Astrocyte (in vitro differentiated cells and primary cell): ENCODE measurements at places on chromosomes 16 and 17. TPM values are rescaled to one million over a fixed set of nuclear protein-coding genes. Genes with fewer than 3 reads are reported as not detected.
A peak's percentile ranks its signal among the peaks of the same experiment; 100 is the strongest.

TLCD3B gene
- 1.4 and 1.9 TPM in 2 replicates for total RNA-seq

RBFOX1 gene
- 0.43 and 0.84 TPM in 2 replicates for total RNA-seq

ABR gene
- 70.9 and 85.0 TPM in 2 replicates for total RNA-seq

CNTNAP1 gene
- total RNA-seq = 11.4 and 16.4 TPM in 2 replicates

TBC1D28 gene
- total RNA-seq = not detected in 2 replicates

TERB1 gene
- total RNA-seq = 0.16 and 0.50 TPM in 2 replicates

ZG16B gene
- total RNA-seq = not detected in 2 replicates

OR1F1 gene
- total RNA-seq = 0.32 TPM in 1 of 2 replicates, not detected in the other

HBZ gene
- total RNA-seq = not detected in 2 replicates

EVPLL gene
- total RNA-seq = not detected in 2 replicates

DNA sequence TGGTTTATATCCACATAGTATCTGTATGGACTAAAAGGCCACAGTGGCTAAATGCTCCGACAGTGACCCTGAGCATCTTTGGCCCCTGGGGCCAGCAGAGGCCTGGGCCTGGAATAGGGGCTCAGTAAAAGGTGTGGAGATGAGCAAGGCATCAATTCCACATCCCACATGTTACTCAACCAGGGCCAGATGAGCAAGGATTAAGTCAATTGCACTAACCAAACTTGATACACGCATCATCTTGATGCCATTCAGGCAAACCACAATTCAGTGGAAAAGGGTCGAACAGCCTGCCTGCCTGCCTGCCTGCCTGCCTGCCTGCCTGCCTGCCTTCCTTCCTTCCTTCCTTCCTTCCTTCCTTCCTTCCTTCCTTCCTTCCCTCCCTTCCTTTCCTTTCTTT, 53.5 kb upstream of the DNAJA2 start:
- no peak for DNase-seq
- H3K4me3 ChIP-seq = no peak overlapping the region
- no peaks in the 10 kb centered on the region for H3K4me1 ChIP-seq

DNA sequence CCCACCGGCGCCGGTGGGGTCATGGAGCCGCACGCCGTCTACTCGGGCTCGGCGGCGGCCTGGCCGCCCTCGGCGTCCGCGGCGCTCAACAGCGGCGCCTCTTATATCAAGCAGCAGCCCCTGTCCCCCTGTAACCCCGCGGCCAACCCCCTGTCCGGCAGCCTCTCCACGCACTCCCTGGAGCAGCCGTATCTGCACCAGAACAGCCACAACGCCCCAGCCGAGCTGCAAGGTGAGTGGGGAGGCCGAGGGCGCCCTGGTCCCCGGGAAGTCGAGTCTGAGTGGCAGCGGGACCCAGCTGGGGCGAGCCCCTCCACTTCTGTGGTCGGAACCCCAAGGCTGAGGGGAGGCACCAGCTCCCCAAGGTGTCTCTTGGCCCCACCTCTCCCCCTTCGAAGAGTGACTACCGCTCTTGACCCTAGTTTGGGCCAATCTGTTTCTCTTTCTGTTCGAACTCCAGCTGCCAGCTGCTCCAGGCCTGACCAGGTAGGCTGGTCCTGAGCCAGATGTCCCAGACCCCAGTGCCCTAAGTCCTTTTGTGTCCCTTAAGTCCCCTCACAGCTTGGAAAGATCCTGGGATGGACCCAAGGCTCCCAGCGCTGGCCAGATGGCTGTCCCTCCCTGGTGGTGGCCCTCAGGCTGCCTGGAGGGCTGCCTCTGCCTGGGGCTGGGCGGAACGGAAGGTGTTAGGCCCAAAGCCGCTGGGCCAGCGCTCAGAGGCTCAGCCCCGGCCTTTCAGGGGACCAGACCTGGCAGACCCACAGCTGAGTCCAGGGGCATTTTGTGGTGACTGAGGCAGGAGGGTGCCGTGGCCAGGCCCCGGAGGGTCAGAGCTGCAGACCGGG, 1.2 kb downstream of the FOXF1 start:
- no peak for DNase-seq
- H3K4me3 ChIP-seq = peak overlapping the region; percentile 71
- H3K27ac ChIP-seq = peak overlapping the region; percentile 65
- H3K36me3 ChIP-seq = no peaks in the 10 kb centered on the region
- peaks cover 66% of the 10 kb centered on the region for H3K27me3 ChIP-seq
- H3K4me1 ChIP-seq = peaks cover 12% of the 10 kb centered on the region

DNA sequence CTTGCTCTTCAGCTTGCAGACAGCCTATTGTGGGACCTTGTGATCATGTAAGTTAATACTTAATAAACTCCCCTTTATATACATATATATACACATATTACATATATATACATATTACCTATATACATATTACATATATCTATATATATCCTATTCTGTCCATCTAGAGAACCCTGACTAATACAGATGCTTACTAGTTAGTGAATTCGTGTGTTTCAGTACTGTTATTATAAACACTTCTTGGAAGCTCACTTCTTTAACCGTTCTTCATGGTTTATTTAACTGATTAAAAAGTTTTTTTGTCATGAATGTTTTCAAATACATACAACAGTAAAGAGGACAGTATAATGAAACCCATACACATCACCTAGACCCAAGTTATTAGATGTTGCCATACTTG, 12.6 kb downstream of the ORC6 start:
- H3K36me3 ChIP-seq = peaks cover 3% of the 10 kb centered on the region
- DNase-seq = no peak

DNA sequence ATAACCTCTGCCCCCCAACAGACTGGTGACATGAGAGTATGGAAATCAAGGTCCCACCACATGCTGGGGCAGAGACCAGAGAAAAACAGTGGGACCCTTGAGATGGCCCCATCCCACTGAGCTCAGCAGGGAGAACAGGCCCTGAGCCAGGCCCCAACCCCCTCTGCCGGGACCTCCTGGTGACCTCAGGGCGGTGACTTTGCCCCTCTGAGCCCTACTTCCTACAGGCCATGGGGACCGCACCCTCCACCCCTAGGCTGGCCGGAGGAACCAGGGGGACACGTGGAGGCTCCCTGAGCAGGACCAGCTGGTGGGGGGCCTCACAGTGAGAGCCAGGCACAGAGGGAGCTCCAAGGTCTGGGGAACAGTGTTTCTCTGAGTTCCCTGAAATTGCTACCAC, 13.8 kb upstream of the SRRM2 start:
- no peak for DNase-seq
- no peak overlapping the region for H3K4me3 ChIP-seq
- H3K4me1 ChIP-seq = no peaks in the 10 kb centered on the region
- H3K27me3 ChIP-seq = no peaks in the 10 kb centered on the region
- no peak overlapping the region for H3K27ac ChIP-seq

- H3K4me3 ChIP-seq = no peak overlapping the region
- H3K36me3 ChIP-seq = no peaks in the 10 kb centered on the region
- no peak for DNase-seq
- no peak overlapping the region for H3K27ac ChIP-seq
- no peaks in the 10 kb centered on the region for H3K27me3 ChIP-seq
Observed at GRCh38 chr16:72073560-72074230, 10.7 kb downstream of the HPR start.

- no peaks in the 10 kb centered on the region for H3K36me3 ChIP-seq
- H3K4me3 ChIP-seq = no peak overlapping the region
- no peak for DNase-seq
Observed at GRCh38 chr17:74412581-74412980, 19.3 kb upstream of the GPRC5C start.

DNA sequence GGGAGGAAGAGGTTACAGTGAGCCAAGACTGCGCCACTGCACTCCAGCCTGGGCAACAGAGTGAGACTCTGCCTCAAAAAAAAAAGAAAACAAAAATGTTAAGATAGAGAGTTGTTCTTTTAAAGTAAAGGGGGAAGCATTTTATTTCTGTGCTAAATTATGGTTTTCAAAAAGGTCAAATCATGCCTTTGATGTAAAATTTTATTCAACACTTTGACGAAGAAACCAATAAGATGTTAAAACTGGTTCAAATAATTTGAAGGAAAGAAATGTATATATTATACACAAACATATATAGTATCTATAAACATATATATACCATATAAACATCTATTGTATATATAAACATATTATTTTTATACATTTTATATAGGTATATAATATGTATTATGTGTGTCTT, 43.4 kb upstream of the RPH3AL start:
- peaks cover 4% of the 10 kb centered on the region for H3K27me3 ChIP-seq
- H3K27ac ChIP-seq = no peak overlapping the region
- no peak overlapping the region for H3K4me3 ChIP-seq
- DNase-seq = no peak

- no peaks in the 10 kb centered on the region for H3K36me3 ChIP-seq
- peak; percentile 18 for DNase-seq
- H3K4me3 ChIP-seq = no peak overlapping the region
- H3K4me1 ChIP-seq = peaks cover 4% of the 10 kb centered on the region
- no peaks in the 10 kb centered on the region for H3K27me3 ChIP-seq
- H3K27ac ChIP-seq = no peak overlapping the region
Observed at GRCh38 chr17:38358586-38359513, 7.2 kb downstream of the SOCS7 start.

- H3K4me1 ChIP-seq = no peaks in the 10 kb centered on the region
- no peaks in the 10 kb centered on the region for H3K27me3 ChIP-seq
- no peak overlapping the region for H3K4me3 ChIP-seq
- peaks cover 6% of the 10 kb centered on the region for H3K36me3 ChIP-seq
- H3K27ac ChIP-seq = no peak overlapping the region
Observed at GRCh38 chr17:60652454-60653247, 25.0 kb upstream of the BCAS3 start.

GRCh38 chr17:172401-172800, 9.0 kb downstream of the DOC2B start:
- no peak for DNase-seq
- no peaks in the 10 kb centered on the region for H3K36me3 ChIP-seq
- peaks cover 17% of the 10 kb centered on the region for H3K27me3 ChIP-seq
- no peaks in the 10 kb centered on the region for H3K4me1 ChIP-seq

- no peaks in the 10 kb centered on the region for H3K27me3 ChIP-seq
- peaks cover 34% of the 10 kb centered on the region for H3K4me1 ChIP-seq
- DNase-seq = no peak
- H3K36me3 ChIP-seq = no peaks in the 10 kb centered on the region
- peak overlapping the region; percentile 45 for H3K27ac ChIP-seq
- no peak overlapping the region for H3K4me3 ChIP-seq
Observed at GRCh38 chr17:50954641-50955121, 88.5 kb upstream of the TOB1 start.

DNA sequence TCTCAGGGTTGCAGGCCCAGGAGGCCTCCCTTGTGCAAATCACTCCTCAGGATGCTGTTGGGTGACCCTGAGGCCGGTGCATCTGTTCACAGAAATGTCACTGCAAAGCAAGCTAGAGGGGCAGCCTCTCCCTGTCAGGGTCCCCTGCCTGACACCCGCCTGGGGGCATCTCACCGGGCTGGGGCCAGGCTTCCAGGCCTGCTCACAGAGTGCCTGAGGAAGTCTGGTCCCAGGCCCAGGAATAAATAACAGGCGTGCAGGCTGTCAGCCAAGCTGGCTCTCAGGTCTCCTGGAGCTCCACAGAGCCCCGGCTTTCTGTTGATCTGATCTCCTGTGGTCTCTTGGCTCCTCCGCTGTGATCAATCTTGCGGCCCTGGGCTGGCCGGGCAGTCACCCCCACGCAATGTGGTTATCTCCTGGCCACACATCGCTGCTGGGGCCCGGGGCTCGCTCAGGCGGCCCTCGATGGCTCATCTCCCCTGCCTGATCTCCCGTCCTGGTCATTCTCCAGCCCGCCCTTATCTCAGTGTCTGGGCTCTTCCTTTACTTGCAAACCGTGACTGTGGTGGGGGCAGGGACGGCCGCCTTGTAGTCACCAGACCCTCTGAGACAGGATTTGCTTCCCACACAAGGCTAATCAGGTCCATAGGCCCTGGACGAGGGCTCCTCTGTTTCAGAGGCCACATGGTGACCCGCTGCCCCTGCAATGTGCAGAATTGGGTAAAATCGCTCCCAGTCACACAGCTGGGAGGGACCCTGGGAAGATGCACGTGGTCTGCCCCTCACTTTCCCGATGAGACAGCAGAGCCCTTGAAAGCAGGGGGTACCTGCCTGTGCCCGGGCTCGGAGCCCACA, 231.2 kb upstream of the GSE1 start:
- no peaks in the 10 kb centered on the region for H3K27me3 ChIP-seq
- peak; percentile 81 for DNase-seq
- no peak overlapping the region for H3K27ac ChIP-seq

GRCh38 chr17:1324201-1324771, 44.8 kb downstream of the TRARG1 start:
- no peak overlapping the region for H3K4me3 ChIP-seq
- H3K27ac ChIP-seq = no peak overlapping the region
- no peaks in the 10 kb centered on the region for H3K36me3 ChIP-seq
- peaks cover 2% of the 10 kb centered on the region for H3K27me3 ChIP-seq
- DNase-seq = no peak

DNA sequence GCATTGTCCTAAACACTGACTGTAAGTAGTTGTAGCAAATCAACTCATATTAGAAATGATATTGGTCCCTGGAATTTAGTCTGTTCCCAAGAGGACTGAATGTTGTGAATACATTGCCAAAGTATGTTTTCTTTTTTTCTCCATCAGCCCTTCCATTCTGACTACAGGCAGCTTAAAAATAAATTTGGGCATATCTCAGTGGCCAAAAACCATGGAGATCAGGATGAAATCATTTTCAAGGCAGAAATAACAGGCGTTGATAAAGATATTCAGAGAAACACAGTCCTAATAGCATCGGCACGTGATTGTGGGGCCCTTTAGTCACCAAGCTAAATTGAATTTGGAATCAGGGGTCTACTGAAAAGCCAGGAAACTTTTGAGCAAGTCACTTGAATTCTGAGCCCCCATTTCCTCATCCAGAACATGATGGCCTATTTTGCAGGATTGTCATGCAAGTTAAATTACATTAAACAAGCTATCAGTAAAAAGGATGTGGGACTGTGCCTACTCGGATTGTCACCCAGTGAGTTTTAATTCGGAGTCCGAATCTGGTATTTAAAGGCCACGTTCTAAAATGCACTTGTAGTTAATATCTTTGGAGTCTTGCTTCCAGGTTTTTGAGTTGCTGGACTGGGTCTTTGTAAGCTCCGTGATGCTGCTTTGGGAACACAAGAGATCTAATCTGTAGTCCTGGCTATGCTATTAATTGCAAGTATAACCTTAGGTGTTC, 17.1 kb downstream of the HLF start:
- H3K27me3 ChIP-seq = no peaks in the 10 kb centered on the region
- DNase-seq = no peak
- H3K4me1 ChIP-seq = no peaks in the 10 kb centered on the region
- H3K4me3 ChIP-seq = no peak overlapping the region
- H3K27ac ChIP-seq = no peak overlapping the region
- H3K36me3 ChIP-seq = no peaks in the 10 kb centered on the region

- no peaks in the 10 kb centered on the region for H3K27me3 ChIP-seq
- DNase-seq = no peak
- H3K27ac ChIP-seq = peak overlapping the region; percentile 81
- no peaks in the 10 kb centered on the region for H3K36me3 ChIP-seq
- H3K4me3 ChIP-seq = no peak overlapping the region
Observed at GRCh38 chr16:4376893-4377572, 5.4 kb downstream of the VASN start.

- no peak overlapping the region for H3K4me3 ChIP-seq
- no peaks in the 10 kb centered on the region for H3K4me1 ChIP-seq
- H3K36me3 ChIP-seq = no peaks in the 10 kb centered on the region
- no peaks in the 10 kb centered on the region for H3K27me3 ChIP-seq
Observed at GRCh38 chr16:54033747-54034146, 252.8 kb downstream of the IRX3 start.

- no peak overlapping the region for H3K27ac ChIP-seq
- H3K4me3 ChIP-seq = no peak overlapping the region
- H3K36me3 ChIP-seq = no peaks in the 10 kb centered on the region
- DNase-seq = no peak
- no peaks in the 10 kb centered on the region for H3K4me1 ChIP-seq
Observed at GRCh38 chr17:67283731-67284516, 38.9 kb upstream of the HELZ start.
